SJSA1 (cell line): ENCODE measurements at places on chromosomes 16 and 17. TPM values are rescaled to one million over a fixed set of nuclear protein-coding genes. Genes with fewer than 3 reads are reported as not detected.

The WIPI1 gene
- total RNA-seq, result 35.1 and 53.5 TPM in 2 replicates

The P2RX5 gene
- not detected in 2 replicates for total RNA-seq

GRCh38 chr17:76134911-76135809 is 5.9 kb downstream of the FOXJ1 start:
- no peak for DNase-seq

The CCL4 gene
- not detected in 2 replicates for total RNA-seq

- no peak for DNase-seq
Measured at GRCh38 chr16:81174644-81175324, 63.7 kb upstream of the BCO1 start.

- no peak for DNase-seq
Measured at GRCh38 chr16:85284141-85284817, 172.0 kb upstream of the CIBAR2 start.

The TLCD3A gene
- total RNA-seq, result 10.9 and 11.8 TPM in 2 replicates

GRCh38 chr17:71068408-71068750 is 899.0 kb downstream of the KCNJ2 start:
- no peak for DNase-seq

The CLEC3A gene
- total RNA-seq, result not detected in 2 replicates

DNA sequence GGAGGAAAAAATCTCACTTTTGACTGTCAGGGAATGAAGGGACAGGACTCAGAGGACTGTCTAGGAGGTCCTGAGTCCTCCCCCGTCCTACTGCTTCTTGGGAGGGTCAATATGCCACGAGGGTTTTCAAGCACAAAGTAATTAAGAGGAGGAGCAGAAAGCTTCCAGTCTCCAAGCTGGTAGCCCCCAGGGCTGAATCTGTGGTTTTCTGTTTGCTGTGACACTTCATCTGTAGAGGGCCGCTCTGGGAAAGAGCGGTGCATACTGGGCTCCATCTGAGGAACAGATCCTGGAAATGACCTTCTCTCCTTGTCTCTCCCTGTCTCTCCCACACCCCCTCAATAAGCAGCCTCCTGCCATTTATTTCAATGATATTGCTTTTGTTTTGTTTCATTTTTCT is 180.1 kb upstream of the SDK2 start:
- no peak for DNase-seq

The CHD9 gene
- 14.7 and 29.2 TPM in 2 replicates for total RNA-seq

GRCh38 chr17:8140065-8141029 is 11.9 kb downstream of the PER1 start:
- no peak for DNase-seq

The C16orf46 gene
- 0.18 TPM in 1 of 2 replicates, not detected in the other for total RNA-seq
